ENCODE measurements at places on chromosomes 2 and 18.

GRCh38 chr2:239292959-239293774 is 107.7 kb downstream of the HDAC4 start:
- no peak for DNase-seq

- DNase-seq, result no peak
Measured at GRCh38 chr2:40303746-40304145, 148.1 kb downstream of the SLC8A1 start.

DNA sequence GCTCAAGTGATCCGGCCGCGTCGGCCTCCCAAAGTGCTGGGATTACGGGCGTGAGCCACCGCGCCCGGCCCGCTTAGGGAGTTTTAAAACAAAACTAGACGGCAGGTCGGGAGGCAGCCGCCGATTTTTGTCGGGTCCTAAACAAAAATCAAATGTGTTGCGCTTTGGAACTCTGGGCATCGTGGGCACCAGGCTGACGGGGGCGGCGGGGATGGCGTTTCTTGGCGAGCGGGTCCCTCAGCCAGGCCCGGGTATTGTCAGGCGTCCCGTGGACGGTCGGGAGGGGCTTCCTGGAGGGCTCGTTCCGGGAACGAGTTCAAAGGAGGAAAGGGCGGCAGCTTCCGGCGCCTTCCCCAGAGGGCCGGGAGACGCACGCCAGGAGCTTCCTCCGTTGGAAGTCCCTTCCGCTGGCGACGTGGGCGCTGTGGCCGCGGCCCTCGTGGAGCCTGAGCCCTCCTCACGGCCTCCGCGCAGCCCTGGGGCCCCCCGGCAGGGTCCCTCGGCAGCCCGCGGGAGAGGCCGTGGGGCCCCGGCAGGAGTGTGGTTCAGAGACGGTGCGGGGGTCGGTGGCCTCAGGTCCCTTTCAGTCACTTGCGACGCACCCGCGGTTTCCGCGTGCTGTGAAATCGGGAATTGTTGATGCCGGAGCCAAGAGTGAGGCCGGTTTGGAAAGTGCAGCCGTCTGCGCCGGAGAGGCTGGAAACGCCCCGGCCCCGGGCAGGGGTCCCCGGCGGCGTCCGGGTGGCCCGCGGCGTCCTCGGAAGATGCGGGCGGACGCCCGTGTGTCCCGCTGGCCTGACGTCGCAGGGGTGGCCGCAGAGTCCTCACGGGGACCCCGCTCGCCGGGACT is 59.3 kb downstream of the EMILIN2 start:
- DNase-seq, result peak; percentile 77

GRCh38 chr18:76380791-76381405 is 114.1 kb downstream of the ZNF516 start:
- no peak for DNase-seq

DNA sequence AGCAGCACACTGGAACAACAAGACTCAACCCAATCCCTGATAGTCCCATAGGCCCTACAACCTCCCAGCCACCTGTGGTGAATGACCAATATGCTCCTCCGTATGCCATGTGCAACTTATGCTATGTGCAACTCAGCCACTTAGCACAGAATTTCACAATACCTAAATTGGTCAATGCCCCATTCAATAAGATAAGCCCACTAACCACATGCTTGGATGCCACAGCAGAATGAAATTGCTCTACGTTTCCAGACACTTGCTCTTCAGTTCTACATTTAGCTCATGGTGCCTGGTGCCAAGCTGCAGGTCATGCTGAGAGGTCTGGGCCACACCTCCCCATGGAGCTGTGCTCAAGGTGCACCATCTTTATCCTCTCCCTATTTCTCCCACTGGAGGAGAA is 159.8 kb downstream of the EN1 start:
- no peak for DNase-seq

DNA sequence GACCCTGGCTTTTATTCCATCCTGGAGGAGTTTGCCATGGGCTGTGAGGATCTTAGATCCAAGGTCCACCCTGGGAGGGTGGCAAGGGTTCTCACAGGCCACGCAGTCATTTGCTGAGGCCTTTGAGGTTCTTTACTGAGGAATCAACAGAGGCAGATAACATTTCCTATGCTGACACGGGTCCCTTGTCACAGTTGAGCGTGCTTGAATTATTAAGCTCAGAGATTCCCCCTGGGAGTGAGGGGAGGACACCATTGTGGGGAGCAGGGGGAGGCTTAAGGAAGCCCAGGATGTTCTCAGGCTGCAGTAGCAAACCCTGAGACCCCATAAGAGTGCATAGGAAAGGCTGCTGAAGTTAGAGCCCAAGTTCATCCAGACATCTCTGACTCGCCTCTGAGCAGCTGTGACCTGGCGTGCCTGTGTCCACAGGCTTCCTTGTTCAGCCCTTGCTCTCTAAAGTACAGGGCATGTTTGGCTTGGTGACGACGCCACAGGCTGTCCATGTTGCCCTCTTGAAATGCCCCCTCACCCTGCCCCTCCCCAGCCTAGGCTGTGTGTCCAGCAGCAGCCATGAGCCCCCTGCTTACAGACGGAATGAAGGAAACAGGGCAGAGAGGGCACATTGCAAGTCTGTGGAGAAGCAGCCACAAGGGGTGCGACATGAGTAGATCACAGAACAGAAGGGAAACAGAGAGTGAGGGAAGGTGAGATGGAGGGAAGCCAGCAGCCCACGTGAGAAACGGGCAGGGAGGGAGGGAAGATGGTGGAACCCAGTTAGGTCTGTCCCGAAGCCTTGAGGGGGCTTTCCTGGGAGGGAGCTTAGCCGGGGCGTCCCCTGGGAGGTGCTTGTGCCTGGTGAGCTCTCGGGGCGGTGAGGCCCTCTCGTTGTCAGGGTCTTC is 34.0 kb downstream of the NAPG start:
- peak; percentile 47 for DNase-seq

DNA sequence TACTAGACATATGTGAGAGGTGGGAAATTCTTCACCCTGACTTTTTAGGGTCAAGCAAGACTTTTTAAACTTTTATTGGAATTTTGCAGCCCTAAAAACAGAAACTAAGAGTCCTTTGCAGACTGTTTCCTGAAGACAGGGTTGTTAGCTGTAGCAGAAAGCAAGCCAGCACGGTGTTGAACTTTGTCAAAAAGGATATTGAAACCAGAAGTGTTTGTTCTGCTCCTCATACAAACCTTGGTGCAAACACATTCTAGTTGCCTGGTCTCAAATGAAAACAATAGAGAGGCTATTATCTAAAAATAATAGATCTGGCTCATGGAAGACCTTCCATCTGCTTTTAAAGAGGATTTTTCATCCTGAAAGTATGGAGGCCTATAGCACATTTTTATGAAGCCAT is 65.8 kb upstream of the IGFBP5 start:
- DNase-seq, result no peak
